ENCODE measurements at places on chromosomes 6 and 20.

- DNase-seq = no peak
These were observed 13.1 kb downstream of the MICA start for GRCh38 chr6:31416394-31417014.

DNA sequence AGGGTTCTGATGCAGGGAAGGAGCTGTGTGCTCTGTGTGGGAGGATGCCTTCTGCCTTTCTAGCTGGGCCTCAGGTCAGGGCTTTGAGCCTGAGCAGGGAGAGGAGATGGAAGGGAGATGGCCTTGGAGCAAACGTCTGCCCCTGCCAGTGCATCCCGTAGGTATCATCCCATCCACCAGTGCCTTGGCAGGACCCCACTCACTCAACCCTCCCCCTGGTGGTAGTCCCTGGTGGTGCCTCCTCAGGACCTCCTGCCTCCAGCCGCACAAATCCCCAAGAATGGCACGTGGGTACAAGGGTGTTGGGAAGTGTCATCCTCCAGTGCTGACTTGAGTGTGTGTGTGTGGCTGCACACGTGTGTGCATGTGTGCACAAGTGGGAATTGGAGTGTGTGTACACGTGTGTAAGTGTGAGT, 23.1 kb upstream of the MICB start:
- DNase-seq = no peak

DNA sequence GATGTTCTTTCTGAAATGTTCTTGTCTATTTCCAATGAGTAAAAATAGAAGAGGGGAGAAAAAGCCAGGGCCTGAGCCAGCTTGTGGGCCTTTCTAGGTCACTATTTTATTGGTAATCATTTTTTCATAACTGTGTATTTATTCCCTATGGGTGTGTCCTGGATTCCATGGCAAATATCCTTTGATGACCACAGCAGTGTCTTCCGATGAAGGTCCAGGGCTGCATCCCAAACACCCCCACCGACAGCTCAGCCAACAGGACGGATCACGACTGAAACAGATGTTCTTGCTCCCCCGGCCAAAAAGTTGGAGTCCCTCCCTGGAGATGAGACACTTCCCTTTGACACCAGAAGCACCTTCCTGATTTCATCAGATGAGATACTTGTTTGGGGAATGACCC, 105.4 kb upstream of the PLEKHG1 start:
- no peak for DNase-seq

GRCh38 chr6:106249658-106250057, 75.9 kb downstream of the ATG5 start:
- DNase-seq = no peak

DNA sequence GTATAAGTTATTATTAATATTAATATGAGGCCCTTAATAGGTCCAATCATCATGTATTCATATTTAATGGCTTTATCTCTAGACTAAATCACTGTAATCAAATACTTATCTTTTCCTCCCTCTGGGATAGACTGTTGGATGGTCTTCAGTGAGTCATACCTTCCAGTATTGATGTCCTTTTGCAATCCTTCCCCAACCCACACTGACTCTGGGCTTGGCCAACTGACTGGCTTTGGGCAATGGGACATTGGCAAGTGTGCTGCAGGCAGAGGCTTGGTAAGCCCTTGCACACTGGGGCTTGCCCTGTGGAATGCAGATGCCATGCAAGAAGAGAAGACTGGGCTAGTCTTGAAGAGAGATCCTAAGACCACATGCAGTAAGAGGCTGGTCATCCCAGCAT, 136.6 kb downstream of the CCDC170 start:
- no peak for DNase-seq

DNA sequence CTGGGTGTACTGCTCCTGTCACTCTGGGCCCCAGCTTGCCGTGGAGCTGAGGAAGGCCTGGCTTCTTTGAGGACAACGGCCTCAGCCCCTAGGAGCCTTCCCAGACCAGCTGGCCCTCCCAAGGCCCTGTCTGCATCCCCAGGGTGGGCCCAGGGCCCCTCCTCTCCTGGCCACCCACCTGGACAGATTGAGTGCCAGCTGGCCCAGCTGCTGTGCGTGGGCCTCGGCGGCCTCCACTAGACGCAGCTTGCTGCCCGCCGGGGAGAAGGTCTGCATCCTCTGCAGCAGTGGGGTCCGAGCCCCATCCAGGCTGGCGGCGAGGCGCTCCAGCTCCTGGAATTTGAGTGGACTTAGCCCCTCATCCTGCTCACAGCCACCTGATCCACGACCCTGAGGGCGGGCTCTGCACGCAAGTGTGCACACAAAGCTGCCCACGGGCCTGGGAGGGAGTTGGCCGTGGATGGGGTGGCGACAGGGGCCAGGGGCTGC, 14.4 kb downstream of the ADRM1 start:
- no peak for DNase-seq

DNA sequence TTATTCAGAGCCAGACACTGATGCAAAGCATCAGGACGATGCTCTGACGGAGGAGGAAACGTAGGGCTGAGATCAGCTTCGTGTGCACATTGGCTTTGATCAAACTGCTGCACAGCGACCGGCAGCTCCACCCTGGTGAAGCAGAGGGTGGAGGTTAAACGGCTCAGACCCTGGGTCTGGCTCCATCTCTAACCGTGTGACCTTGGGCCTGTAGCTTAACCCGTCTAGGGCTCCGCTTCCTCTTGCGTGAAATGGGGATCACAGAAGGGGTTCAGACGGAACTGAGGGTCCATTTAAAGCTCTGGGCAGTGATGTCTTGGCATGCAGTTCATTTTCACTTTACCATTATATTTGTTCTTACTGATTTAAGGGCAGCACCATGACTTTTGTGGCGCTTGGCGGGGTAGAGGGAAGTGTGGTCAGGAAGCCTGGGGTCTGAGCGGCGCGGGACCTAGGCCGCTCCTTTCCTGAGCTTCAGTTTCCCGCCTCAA, 644 bp downstream of the RBL1 start:
- DNase-seq = peak; percentile 23

DNA sequence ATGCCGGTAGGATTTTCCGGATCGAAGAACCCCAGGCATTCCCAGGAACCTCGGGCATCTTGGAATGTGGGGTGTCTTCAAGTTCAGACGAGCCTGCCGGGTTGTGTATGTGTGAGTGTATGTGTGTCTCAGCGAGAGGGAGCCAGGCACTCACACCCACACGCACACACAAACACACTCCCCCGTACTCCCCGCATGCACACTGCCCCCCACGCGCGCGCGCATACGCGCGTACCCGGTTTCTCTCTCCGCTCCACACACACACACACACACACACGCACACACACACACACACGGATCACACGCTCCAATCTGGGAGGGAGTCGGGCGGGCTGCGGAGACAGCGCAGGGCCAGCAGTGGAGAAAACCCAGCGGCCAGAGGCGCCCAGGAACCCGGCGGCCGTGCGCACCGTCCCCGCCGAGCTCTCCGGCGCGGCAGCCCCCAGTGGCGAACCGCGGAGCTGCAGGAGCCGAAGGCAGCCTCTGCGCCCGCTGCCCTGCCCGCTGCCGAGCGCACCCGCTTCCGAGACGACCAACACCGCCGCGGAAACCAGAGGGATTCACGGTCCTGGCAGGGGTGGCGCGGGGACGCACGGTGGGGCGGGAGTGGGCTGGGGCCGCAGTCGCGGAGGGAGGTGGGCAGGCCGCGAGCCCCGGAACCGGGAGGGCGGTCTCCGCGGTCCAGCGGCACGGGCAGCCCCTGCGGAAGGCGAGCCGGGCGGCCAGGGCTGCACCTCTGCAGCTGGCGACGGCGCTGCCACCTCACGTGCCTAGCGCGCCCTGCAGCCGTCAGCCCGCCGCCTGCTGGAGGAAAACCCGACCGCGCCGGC, at the start of gene LRFN2:
Gene LRFN2, minus strand, starts transcription at position 125 of the 830 bp plus-strand sequence.
- DNase-seq = peak; percentile 23

DNA sequence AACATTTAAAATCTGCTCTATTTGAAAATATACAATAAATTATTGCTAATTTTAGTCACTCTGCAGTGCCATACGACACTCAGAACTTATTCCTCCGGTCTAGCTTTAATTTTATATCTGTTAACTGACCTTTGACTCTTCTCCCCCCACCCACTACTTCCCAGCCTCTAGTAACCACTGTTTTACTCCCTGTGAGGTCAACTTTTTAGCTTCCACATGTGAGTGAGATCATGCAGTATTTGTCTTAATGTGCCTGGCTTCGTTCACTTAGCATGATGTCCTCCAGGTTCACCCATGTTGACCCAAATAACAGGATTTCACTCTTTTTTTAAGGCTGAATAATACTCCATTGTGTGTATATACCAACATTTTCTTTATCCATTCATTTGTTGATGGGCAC, 80.8 kb downstream of the RPP40 start:
- DNase-seq = no peak

- DNase-seq = peak; percentile 22
These were observed 392.7 kb upstream of the MAN1A1 start for GRCh38 chr6:119742188-119742803.

DNA sequence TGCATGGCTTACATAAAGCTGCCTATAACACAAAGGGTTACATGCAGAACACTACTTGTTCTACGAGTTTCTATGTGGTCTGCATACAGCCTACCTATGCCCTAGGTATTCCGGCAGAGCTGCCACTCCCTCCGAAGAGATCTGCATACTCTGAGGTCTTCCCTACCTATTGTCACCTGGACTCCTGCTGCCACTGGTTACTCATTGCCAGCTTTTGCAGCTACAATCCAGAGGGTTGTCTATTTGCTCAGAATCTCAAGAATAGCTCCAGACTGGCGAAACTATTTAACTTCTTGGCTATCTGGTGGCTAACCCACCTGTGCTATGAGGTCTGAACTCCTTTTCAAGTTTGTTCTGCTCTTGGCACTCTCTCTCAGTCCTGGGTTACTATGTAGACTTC, 323.3 kb downstream of the BMP2 start:
- no peak for DNase-seq

DNA sequence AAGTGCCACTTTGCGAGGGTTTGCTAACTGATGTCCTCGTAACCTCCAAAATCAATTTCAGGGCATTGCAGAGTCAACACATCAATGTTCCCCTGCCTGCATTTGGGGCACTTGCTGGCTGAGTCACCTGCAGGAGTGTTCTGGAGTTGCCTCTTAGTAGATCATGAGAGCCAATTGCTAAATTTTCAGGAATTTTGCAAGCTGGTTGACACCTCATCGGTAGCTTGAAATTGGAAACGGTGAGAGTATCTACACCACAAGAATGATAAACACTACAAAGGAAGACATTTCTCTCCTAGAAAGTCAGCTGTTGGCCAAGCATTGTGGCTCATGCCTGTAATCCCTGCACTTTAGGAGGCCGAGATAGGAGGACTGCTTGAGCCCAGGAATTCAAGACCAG, 10.8 kb upstream of the BFSP1 start:
- no peak for DNase-seq

DNA sequence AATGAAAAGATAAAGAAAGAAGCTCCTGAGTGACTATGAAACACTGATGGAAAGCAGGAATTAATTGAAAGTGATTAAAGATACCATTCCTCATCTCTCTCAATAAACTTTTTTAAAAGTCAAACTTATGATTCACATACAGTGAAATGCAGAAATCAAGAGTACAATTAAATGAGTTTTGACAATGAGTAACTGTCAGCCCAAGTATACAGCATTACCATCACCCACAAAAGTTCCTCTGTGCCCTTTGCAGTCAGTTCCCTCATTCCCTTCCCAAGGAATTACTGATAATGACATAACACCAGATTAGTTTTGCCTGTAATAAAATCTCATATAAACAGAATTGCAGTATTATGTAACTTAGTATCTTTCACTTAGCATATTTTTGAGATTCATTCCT, 44.5 kb downstream of the ATG5 start:
- no peak for DNase-seq

- DNase-seq = no peak
These were observed 168.9 kb downstream of the ADGB start for GRCh38 chr6:146767632-146768031.

GRCh38 chr6:79821859-79822258, 125.5 kb downstream of the ELOVL4 start:
- DNase-seq = no peak

GRCh38 chr6:10522929-10523573, 1.9 kb downstream of the GCNT2 start:
- no peak for DNase-seq

GRCh38 chr20:11711214-11711613, 206.5 kb upstream of the BTBD3 start:
- DNase-seq = no peak

GRCh38 chr6:52285177-52286068, 881 bp upstream of the MCM3 start:
- no peak for DNase-seq

DNA sequence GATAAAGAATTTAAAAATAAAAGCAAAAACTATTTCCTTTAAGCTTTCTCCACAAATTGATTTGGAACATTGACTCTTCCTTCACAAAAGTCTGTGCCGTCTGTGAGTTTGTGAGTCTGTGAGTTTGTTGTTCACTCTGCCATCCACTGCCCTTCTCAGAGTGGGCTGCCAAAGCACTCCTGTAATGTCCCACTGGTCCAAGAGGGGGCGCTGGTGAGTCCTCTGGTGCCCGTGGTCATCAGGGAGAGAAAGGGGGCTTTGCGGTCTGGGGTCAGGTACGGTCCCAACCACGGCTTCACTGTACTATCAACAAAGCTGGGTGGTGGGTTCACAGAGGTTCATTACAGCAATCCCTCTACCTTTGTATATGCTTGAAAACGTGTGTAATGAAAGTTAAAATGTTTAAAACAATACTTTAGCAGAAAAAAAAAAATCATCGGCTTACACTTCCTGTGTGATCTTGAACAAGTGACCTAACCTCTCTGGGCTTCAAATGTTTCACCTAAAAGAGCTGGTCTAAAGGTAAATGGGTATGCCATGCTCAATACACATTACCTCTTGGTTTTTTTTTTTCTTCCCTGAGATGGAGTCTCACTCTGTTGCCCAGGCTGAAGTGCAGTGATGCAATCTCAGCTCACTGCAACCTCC, 5.6 kb upstream of the ANKRD60 start:
- DNase-seq = no peak

DNA sequence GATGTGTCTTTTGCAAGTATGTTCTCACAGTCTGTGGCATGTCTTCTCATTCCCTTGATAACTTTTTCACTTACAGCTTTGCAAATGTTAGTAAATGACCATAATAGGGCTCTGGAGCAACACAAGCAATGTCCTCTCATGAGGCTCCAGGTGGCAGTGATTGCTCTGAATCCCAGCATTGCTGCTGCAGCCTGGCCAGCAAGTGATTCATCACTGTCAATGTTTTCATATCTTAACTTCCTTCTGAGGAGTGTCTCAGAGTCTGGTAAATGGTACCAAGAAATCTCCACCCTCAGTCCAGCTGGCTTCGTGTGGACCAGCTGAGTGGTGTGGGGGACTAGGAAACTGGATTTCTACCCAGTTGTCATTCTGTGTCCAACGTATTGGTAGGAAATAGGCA, 139.6 kb downstream of the MYLK4 start:
- no peak for DNase-seq

DNA sequence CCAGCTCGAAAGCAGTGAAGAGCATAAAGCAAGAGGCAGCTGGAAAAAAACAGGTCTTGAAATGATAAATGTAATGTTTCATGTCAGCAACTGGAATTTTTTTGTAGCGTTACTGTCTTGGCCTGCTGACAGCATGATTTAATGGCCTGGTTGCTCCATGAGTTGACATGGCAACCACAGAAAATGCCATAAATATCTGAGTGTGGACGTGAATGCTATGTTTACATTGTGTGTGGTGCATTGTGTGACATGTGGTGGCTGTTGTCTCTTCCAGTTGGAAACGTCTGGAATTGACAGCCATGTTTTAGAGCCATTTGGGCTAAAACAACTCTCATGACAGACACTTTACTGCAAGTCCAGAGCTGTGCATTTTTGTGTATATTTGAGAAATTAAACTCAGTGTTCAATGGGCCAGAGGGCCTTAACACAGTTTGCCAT, 170.0 kb downstream of the FOXA2 start:
- no peak for DNase-seq

GRCh38 chr6:27078734-27079357, 168.7 kb upstream of the PRSS16 start:
- DNase-seq = no peak

All from bone marrow (tissue), 2 donors.